ENCODE measurements at places on chromosomes 16 and 17.
A peak's percentile ranks its signal among the peaks of the same experiment; 100 is the strongest.

GRCh38 chr17:14301279-14302090 is 604 bp downstream of the HS3ST3B1 start:
- DNase-seq, result no peak

DNA sequence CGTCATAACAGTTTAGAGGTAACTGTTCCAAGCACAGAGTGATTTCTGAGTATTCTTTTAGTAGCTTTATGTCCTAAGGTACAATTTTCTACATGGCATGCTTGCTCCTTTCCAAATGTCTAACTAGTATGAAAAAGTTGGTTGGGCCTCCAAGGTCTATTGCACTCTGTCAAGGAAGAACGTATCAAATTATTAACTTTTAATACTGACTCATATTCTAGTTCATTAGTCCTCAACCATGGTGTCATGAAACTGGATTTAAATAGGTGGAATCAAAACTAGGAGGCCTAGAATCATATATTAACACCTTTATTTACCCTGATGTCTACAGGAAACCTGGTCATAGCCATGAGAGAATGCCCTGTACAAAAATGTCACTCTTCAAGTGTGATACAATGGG is 61.4 kb downstream of the STH start:
- DNase-seq, result no peak

DNA sequence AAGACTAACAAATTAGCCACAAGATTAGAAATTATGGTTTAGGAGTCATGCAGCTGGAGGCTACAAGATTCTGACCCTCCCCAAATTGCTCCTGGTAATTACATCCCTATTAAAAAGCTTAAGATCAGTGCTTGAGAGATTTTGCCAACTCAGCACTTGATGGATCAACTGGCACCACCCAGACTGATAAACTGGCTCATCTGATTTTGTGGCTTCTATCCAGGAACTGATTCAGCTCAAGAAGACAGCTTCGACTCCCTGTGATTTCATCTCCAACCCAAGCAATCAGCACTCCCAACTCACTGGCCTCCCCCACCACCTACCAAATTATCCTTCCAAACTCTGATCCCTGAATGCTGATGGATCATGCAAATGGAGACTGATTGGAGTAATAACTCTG is 94.8 kb downstream of the TNFRSF13B start:
- DNase-seq, result no peak

DNA sequence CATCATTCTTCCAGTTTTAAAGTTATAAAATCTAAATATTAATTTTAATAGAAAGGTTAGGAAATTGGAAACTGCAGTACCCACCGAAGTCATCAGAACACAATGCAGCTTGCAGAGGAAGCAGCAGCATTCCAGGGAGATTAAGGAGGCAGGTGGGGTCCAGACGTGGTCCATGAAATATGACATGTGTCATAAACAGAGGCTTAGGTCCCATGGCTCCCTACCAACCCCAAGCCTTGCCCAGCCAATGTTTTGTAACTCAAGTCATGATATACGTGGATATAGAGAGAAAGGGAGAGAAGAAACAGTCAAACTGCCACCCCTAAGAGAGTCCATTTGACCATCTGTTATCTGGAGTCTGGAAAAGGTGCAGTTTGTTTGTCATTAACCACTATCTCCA is 670.0 kb downstream of the TOX3 start:
- peak; percentile 76 for DNase-seq

DNA sequence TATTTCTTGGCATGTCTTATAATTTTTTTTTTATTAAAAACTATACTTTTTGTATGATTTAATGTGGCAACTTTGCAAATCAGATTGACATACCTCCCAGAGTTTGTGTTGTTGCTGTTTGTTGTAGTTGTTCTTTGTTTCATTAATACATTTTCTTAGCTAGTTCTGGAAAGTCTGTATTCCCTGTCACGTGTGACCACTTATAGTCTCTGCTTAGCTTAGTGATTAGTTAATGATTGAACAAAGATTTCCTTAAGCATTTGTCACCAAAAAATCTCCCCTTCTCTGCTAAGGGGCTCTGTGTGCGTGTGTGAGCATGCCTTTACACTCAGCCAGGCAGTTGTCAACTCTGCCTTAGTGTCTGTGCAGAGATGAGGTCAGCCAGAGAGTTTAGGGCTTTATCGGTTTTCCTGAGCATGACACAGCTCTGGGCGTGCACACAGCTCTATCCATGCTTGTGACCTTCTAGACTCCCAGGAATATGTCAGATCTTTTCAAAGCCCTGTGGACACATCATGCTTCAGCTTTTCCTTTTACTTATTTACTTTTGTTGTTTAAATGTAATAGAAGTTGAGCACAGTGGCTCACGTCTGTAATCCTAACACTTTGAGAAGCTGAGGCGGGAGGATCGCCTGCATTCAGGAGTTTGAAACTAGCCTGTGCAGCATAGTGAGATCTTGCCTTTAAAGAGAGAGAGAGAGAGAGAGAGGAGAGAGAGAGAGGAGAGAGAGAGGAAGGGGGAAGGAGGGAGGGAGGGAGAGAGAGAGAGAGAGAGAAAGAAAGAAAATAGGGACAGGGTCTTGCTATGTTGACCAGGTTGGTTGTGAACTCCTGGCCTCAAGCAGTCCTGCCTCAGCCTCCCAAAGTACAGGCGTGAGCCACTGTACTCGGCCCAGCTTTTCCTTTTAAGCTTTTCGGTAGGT is 21.9 kb downstream of the DNAI2 start:
- peak; percentile 50 for DNase-seq

DNA sequence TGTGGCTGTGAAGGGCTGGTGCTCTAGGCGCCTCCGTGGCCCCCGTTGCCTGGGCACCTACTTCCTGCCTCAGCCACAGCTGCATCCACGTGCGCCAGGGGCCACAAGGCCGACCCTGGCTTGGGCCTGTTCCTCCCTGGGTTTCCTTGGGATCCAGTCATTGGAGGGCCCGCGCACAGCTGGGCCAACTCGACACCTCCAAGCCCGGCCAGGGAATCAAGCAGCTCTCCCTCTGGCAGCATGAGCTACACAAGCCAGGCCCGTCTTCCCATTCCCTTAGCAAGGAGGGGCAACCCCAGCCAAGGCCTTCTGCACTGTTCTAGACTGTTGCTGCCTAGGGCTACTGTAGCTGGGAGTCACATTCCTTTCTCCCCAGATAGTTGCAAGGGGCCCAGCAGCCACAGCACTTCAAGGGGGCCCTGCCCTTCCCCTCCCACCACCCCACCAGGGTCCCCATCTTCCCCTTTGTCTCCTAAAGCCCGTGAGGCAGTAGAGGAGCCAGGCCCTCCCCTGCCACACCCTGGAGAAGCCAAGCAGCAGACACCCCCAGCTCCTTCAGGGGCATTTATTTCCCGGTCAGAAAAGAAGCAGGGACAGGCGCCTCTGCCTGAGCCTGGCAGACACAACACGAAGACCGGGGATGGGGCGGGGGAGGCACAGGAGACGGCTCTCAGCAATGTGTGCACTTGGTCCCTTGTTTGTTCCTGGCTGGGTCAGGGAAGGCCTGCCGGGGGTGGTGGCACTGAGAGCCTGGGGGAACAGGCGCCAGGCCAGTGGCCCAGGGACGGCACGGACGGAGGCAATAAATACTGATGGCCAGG is 3.8 kb downstream of the ARHGDIA start:
- peak; percentile 68 for DNase-seq

DNA sequence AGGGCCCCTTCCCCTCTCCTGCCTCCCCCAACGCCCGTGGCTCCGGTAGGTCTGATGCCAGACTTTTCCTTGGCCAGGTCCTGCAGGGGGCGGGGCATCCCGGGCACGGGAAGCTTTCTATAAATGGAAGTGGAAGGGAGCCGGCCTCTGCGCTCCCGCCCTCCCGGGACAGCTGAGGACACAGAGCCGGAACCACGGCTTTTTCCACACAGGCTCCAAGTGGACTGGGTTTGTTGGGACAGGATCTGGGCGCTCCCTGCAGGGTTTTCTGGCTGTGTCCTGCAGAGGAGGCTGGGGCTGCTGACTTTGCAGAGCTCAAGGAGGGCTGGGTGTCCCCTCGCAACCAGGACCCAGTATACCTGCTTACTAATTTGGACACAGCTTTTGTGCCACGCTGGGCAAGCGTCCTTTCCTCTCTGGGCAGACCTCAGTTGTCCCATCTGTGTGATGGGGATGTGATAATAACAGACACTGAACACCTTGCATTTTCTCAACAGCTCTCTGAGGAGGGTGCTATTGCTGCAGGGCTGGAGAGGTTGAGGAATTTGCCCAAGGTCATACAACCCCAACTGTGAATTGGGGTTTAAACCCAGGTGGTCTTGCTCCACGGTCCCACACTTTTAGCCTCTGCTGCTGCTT is 1.8 kb downstream of the TNS4 start:
- peak; percentile 55 for DNase-seq

- no peak for DNase-seq
Observed at GRCh38 chr17:75684924-75685323, 17.8 kb downstream of the SAP30BP start.

GRCh38 chr16:55037046-55037445 is 106.4 kb downstream of the IRX5 start:
- DNase-seq, result no peak

- DNase-seq, result peak; percentile 96
Observed at GRCh38 chr16:56848955-56849689, 15.9 kb upstream of the SLC12A3 start.

DNA sequence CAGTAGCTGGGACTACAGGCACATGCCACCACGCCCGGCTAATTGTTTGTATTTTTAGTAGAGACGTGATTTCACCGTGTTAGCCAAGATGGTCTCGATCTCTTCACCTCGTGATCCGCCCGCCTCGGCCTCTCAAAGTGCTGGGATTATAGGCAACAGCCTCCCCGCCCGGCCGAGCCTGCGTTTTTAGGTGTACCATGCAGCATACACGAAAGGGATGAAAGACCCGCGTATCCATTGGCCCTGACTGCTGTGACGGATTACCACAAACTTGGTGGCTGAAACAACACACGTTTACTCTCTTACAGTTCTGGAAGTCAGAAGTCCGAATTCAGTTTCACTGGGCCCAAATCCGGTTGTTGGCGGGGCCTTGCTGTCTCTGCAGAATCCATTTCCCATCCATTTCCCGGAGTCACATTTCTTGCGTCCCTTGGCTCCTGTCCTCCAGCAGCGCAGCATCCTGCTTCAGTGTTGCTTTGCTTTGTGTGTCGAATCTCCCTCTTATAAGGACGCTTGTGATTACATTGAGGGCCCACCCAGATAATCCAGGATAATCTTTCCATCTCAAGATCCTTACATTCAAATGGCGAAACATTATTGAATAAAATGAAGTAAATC is 8.3 kb upstream of the GUCY2D start:
- no peak for DNase-seq

DNA sequence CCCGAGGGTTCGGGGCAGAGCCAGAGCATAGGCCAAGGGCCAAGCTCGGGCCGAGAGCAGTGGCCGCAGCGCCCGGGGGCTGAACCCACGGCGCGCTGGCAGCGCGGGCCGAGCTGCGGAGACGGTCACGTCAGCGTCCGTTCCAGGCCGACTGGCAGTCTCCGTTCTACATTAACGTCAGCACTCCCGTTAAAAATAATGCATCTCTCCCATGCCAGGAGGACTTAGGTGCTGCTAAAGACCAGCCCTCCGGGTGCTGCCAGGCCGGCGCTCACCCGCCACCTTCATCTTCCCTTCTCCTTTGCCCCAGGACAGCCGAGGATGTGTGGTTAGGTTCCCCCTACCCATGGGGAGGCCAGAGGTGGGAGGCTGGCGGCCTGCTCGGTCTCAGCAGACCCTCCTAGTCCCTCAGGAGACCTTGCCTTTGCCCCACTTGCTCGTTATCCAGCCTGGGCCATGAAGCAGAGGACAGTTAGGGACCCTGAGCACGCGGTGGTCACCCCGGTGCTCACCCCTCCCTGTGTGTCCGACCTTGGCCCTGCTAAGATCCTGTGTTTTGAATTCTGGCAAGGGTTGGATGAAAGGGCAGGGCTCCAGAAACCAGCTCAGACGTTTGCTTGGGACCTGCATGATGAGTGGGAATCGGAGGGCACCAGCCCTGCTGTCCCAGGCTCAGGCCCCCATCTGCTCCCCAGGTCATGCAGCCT is 572 bp downstream of the MPG start:
- peak; percentile 70 for DNase-seq

DNA sequence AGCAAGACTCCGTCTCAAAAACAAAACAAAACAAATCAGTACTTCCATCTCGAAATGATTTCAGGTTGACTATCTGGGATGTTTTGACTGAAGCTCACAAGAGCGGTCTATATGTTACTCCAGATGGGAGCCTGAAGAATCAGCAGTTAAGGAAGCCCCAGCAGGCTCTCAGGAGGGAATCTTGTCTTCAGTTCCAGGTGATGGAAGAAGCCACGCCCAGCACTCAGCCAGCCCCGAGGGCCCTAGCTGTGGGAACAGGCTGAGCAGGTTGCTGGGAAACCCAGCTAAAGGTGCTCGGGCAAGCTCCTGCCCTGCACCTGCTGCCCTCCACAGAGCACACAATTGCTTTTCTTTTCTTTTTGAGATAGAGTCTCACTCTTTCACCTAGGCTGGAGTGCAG is 32.4 kb downstream of the WIPI1 start:
- no peak for DNase-seq

DNA sequence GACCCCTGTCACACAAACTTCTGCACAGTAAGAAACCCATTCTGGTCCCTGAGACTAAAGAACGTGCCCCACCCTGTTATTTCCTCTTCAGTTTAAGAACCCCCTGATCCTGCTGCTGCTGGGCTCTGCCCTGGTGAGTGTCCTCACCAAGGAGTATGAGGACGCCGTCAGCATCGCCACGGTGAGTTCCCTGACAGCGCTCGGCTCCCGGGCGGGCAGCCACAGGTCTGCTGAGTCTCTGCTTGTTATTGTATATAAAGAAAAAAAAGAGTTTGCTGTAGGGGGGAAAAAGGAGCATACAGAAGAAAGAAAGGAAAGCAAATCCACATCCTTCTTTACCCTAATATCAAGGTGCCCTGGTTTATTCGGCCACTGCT is 40.0 kb downstream of the ATP2C2 start:
- DNase-seq, result no peak

- peak; percentile 91 for DNase-seq
Observed at GRCh38 chr16:87581857-87582215, 20.5 kb upstream of the JPH3 start.

DNA sequence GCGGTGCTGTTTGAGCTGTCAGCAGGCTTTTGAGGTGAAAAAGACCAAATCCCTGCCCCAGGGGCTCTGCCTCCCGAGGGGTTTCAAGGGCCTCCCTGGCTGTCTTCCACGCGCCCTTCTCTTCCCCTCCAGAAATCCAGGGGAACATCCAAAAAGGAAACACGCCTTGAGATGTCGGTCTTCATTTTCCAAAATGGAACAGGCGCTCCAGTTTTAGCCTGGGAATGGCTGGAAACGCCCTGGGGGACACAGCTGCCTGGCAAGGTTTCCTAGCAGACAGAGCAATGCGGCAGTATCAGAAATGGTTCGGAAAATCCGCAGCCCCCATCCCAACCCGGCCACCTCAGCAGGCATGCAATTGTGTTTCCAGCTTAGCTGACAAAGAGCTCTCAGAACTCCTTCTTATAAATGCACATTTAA is 16.6 kb upstream of the LITAF start:
- no peak for DNase-seq

- DNase-seq, result no peak
Observed at GRCh38 chr16:71552698-71553503, 24.0 kb downstream of the TAT start.

DNA sequence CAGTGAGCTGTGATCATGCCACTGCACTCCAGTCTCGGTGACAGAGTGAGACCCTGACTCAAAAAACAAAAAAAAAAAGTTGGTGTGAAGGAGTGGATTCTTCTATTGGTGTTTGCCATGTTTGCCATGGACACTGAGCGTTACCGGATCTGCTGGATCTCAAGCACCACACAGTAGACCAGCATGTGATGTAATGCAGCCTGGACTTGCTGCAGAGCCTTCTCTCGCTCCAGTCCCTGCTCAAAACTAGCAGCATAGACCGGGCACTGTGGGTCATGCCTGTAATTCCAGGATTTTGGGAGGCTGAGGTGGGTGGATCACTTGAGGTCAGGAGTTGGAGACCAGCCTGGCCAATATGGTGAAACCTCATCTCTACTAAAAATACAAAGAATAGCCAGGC is 50.4 kb downstream of the BCL7C start:
- DNase-seq, result no peak
